ENCODE measurements at places on chromosomes 1 and 21.

- no peak for DNase-seq
These were observed at the start of gene CA14 for GRCh38 chr1:150257624-150258585. CA14 (plus strand) TSS chr1:150257774; CDS start chr1:150258129, 355 bp downstream.

DNA sequence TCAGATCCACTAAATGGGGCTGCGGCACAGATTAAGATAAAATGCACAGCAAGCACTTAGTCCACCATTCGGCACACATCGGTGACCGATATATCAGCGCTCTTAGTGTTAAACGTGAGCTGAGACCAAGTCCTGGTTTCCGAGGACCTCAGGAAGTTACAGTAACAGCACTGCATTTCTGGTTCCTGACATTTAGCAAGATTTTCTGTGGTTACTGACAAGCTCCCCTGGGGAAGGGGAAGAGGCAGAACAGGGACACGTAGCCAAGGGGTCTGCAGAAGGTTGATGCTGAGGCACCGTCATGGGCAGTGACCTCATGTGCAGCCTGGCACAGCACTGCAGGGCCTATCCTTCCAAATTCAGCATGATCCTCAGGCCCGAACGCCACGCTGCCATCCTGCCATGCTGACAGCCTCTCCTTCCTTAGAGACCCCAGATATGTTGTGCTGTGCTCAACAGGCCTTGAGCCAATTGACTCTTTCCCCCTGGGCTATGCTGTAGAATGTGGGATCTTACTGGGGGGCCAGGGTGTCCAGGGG is 13.4 kb upstream of the PEF1 start:
- DNase-seq: no peak

DNA sequence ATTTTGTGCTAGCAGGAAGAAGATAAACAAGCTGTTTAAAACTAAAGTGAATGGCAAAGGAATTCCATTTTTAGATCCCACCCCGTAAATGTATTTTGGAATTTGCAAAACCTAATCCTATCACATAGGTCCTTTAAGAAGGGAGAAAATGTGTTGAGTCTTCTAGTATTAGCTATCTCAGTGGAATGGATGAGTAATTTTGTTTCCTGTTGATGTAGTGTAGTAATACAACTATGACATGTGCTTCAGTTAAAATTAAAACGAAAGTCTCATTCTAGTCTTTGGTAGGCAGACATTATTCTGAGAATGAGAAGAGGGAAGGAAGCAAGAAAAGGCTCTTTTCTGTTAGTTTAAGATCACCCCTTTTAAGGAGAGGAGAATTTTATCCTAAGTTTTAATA is 265.9 kb upstream of the C1orf105 start:
- peak; percentile 87 for DNase-seq

- DNase-seq: peak; percentile 95
These were observed 6.5 kb downstream of the GALNT2 start for GRCh38 chr1:230073371-230074035.

- no peak for DNase-seq
These were observed 26.1 kb downstream of the RCAN3 start for GRCh38 chr1:24528744-24529143.

DNA sequence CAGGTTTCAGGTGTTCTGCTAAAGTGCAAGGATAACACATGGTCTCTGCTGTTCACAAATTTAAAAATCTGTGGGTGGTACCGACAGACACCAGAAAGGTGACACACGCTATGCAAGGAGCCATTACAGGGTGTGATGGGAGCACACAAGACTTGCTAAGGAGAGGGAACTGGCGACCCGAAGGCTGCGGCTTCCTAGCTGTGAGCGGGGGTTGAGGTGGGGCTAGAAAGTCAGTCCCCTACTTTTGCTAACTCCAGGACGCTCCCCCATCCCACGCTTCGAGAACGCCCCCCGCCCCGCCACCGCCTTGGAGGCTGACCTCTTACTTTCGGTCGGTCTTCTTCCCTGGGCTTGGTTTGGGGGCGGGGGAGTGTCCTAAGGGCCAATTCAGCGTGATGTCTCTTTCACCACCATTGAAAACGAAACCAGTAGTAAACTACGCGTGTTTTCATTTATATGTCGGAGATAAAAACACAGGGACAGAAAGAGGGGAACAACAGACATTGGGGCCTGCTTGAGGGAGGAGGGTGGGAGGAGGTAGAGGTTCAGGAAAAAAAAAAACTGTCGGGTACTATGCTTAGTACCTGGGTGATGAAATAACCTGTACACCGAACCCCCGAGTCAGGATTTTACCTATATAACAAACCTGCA is 1.1 kb downstream of the CKS1B start:
- DNase-seq: peak; percentile 72

DNA sequence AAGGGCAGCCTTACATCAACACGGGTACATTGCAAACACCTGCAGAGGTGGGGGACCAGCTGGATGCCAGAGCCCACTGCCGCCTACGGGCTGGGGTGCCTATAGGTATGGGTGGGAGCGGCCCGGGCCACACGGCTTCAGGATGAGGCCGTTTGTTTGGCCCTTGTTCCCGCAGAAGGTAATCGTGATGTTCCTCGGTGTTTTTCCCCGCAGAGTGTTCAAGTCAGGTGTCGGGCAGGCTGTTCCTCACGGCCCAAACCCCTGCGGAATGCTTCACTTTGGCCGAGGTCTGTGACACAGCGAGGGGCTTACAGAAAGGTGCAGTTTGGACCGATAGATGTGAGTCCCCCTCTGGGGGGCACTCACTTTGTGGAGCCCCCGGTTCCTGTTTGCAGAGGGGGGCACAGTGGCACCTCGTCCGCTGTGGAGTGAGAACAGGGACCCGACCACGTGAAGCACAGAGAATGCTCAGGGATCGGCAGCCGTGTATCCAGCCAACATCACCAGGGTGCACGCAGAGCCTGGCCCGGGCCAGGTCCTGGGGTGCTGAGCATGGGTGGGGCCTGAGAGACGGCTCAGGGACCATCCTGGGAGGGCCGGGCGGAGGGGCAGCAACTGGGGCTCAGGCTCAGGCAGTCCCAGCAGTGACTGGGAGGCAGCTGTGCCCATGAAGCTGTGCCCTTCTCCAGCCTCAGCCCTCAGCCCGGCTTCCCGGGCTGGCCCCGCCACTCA is 453 bp upstream of the TTLL10 start:
- no peak for DNase-seq

DNA sequence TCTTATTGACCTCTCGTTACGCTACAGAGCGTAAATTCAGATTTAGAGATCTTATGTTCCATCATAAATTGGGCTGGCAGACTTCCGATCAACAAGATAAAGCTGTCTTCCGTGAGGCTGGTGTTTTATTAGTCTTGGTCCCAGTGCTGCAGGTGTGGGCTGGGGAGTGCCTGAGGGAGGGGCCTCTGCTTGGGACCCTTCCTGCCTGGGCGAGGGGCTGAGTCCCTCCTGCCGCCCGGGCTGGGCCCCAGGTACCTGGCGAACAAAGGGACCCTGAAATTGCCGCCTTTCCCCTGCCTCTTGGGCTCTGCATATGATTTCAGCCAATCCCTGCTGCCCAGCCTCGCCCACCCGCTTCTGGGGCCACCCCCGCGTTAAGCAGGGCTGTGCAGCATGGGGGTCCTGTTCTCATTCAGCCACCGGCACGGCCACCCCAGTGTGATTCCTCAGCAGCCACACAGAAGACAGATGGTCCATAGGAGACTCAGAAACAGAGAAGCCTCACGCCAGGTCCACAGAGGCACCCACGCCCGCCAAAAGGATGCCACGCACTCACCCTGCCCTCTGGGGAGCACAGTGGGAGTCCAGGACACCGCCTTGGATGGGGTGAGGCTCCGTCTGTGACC is 6.1 kb upstream of the SAMD11 start:
- DNase-seq: no peak

- no peak for DNase-seq
These were observed 73.9 kb downstream of the MATN1 start for GRCh38 chr1:30649321-30649991.

GRCh38 chr1:81437649-81438048 is 363.1 kb upstream of the ADGRL2 start:
- DNase-seq: no peak

DNA sequence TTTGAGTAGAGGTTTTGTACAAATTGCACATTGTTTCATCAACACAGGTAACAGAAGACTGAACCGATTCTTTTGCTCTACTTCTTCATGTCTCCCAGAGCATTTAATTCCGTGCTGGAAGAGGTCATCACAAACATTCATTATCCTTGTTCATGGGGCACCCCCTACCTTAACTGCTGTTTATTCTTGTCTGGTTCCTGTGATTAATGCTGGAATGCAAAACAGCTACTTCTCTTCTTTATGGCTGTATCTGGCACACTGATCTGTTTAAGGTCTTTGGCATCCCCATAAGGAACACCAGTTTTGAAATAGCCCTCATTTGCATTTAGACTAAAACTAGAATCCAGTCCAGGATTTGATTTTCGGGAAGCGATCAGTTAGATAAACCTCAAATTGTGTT is 42.2 kb downstream of the NTNG1 start:
- no peak for DNase-seq

- DNase-seq: no peak
These were observed 141.4 kb upstream of the GRIK3 start for GRCh38 chr1:37175666-37176215.

- DNase-seq: no peak
These were observed 85.1 kb downstream of the STUM start for GRCh38 chr1:226633541-226634165.

- DNase-seq: peak; percentile 28
These were observed 498.2 kb upstream of the C1orf87 start for GRCh38 chr1:60571811-60572210.

DNA sequence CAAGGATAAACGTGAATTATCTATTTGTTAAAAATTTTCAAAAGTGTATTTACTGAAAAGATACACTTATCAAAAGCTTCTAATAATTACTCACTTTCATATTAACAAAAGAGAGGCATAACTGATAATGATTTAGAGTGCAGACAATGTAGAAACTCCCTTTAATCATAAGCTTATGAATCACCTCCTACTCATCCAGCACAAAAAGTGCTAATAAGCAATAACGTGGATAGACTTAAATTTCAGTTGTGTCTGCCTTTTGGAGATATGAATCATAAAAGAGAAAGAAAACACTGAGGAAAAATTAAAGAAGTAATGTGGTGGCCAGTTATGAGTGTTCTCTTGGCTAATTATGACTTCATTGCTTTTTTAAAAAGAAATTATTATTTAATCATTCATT is 827.6 kb upstream of the B3GALT2 start:
- DNase-seq: peak; percentile 3

GRCh38 chr1:16613185-16614147 is at the start of gene NBPF1:
NBPF1 (minus strand) TSS chr1:16613564.
- peak; percentile 98 for DNase-seq

GRCh38 chr21:31592963-31593560 is 66.4 kb upstream of the SOD1 start:
- DNase-seq: no peak

GRCh38 chr1:82161700-82162141 is 361.0 kb downstream of the ADGRL2 start:
- no peak for DNase-seq

DNA sequence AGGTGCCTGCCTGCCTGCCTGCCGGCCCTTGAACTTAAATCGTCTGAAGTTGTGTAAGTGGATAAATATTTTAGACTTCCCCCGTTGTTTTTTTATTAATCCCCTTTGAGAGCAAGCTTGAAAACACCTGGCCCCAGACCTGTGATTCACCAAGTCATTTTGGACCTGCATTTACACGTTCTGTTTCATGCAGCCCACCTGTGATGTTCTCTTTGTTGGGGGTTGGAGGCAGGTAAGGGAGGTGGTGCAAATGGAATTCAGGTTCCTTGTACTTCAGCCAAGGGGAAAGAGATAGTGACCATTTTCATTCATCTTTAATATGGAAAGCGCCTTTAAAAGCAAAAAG is 1.2 kb downstream of the SLC37A1 start:
- DNase-seq: no peak

GRCh38 chr1:79122521-79122920 is 116.0 kb upstream of the ADGRL4 start:
- no peak for DNase-seq

GRCh38 chr1:31020007-31020790 is 45.3 kb downstream of the PUM1 start:
- DNase-seq: no peak

DNA sequence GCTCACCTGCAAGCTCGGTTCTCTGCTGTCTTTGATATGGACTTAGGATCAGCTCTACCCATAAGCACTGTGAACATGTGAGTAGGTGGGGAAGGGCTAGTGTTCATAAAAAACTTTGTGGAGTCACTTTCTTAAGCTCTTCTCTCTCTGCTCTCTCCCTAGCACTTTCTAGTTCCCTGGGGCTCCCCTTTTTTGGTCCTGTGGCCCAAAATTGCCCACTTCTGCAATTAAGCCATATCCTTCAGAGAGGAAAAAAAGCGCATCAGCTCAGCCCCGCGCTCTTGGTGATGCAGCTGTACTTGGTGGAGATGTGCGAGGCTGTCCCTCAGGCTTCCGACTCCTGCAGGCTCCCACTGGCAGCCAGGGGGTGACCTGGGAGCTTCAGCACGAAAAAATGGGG is 23.4 kb downstream of the CCSAP start:
- DNase-seq: no peak

DNA sequence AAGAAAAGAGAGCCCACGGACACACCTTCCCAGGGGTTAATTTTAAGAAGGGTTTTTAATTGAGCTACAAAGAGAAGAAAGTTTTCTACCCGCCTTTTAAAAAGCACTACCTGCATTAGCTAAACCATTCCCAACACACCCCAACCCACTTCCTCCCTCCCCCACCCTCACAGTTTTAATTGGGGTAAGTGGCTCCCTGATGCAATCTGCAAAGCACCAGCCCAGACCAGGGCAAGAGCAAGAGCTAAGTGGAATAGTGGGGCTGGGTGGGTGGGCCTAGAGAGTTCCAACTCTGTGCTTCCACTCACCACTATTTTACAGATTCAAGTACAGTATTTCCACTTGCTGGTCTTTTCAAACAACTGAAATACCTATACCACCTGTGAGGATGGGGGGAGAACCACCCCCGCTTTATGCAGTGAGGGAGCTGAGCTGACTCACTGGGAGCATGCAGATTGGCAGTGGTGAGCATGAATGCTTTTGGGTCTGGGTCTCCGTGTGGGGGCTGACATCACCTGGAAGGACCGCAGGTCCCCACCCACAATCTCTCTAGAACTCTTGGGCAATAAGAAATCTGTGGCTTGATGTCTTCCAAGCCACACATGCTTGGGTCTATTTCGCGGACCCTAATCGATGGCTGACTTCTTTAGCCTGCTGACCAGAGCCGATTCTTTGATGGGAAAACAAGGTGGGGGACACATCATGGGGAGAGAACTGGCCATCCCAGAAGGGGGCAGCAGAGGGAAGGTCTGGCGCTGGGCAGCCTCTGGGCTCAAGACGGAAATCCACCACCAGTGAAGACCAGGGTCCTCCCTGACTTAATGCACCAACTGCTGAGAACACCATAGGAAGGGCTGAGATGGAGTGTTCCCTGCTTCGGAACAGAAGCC is 95.5 kb downstream of the SSBP3 start:
- DNase-seq: peak; percentile 56

DNA sequence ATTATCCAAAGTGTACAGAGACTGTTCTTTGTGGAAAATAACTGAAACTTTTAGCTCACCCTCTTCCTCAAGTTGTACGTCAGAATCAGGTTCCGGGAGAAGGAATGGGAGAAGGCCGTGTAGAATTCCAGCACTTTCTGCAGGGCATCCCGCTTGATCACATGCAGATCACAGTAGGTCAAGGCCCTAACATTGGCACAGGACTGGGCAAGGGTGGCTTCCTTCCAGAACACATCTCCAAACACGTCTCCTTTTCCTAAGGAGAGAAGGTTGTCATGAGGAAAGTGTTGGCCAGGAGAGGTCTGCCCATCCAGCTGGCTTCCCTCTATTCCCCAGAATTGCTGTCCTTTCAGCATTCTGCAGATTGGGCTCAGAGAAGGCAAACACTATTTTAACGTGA is 358.7 kb downstream of the KCNH1 start:
- DNase-seq: no peak

All from EH (cell line).